ENCODE measurements at places on chromosomes 5 and 9. TPM values are rescaled to one million over a fixed set of nuclear protein-coding genes. Genes with fewer than 3 reads are reported as not detected.
A peak's percentile ranks its signal among the peaks of the same experiment; 100 is the strongest.

The ADAMTS16 gene
- total RNA-seq, result not detected

- no peak for DNase-seq
Observed at GRCh38 chr9:90141723-90142122, 500.9 kb downstream of the DIRAS2 start.

GRCh38 chr9:131575946-131576853 is 30.9 kb downstream of the PRRT1B start:
- no peak for DNase-seq

GRCh38 chr5:179203248-179203647 is 142.0 kb downstream of the ADAMTS2 start:
- DNase-seq, result no peak

DNA sequence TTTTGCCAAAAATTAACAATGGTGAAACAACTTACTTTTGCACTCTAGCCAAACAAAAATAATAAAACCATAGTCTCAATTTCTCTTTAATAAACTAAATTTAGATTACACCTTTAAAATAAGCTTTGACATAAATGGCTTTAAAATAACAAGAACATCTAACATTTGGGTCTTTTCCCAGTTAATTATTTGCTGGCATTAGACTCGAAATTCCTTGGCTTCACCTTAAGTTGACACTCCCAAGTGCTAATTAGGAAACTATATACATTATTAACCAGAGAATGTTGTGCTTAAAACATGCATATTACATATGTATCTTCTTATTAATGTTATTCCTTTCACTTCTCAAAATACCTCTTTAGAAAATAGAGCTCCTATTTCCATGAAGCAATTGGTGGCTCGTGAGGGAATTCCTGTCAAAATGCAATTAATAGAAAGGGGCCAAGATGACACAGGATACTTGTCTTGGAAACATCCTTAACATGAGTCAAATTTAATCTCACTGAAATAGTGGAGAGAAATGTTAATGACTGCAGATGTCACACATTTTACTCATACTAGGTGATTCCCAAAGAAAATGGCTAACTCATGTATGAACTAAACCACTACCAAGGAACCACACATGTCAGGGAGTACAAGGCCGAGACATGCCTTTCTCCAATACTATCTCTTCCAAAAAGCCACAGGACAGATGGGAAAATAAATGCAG is 932.9 kb upstream of the DMAC1 start:
- DNase-seq, result no peak

- DNase-seq, result no peak
Observed at GRCh38 chr5:105952875-105953274, 1717.9 kb downstream of the EFNA5 start.

GRCh38 chr5:120139039-120139438 is 325.1 kb upstream of the PRR16 start:
- DNase-seq, result no peak

- no peak for DNase-seq
Observed at GRCh38 chr5:6548756-6549285, 84.0 kb downstream of the NSUN2 start.

The FIBCD1 gene
- total RNA-seq, result 2.2 TPM

The LCN9 gene
- total RNA-seq, result not detected

- no peak for DNase-seq
Observed at GRCh38 chr9:33229359-33230114, 10.4 kb upstream of the SPINK4 start.

DNA sequence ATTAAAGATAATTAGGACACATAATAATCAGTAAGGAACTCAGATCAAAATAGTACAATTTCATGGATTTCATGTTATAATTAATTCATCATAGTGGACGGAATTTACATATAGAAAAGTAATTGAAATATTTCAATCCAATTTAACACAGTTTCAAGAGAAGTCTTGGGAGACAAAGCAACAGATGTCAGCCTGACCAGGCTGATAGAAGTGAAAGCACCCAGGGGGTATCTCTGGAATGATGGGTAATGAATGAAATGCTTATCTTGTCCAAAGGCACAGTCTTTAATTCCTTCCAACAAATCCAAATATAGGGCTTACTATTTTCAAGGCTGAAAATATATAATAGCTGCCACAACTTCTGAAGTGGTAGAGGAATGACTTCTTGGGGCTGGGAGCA is 629.3 kb upstream of the RGMB start:
- no peak for DNase-seq

DNA sequence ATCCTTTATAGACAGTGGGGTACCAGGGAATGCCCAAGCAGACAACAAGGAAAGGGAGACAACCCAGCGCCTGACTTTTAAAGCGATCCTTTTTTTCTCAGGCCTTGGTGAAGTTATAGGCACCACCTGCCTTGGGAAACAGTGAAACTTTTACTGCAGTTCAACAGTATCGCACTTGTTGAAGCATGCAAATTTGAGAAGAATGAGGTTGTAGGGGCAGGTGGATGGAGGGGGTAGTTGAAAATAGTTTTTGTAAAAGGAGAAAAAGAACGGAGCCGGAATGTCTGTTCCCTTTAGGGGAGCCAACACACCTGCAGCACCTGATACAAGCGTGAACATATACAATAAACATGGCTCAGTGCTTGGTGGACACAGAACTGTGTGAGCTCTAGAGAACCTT is 190.2 kb upstream of the NR3C1 start:
- no peak for DNase-seq

DNA sequence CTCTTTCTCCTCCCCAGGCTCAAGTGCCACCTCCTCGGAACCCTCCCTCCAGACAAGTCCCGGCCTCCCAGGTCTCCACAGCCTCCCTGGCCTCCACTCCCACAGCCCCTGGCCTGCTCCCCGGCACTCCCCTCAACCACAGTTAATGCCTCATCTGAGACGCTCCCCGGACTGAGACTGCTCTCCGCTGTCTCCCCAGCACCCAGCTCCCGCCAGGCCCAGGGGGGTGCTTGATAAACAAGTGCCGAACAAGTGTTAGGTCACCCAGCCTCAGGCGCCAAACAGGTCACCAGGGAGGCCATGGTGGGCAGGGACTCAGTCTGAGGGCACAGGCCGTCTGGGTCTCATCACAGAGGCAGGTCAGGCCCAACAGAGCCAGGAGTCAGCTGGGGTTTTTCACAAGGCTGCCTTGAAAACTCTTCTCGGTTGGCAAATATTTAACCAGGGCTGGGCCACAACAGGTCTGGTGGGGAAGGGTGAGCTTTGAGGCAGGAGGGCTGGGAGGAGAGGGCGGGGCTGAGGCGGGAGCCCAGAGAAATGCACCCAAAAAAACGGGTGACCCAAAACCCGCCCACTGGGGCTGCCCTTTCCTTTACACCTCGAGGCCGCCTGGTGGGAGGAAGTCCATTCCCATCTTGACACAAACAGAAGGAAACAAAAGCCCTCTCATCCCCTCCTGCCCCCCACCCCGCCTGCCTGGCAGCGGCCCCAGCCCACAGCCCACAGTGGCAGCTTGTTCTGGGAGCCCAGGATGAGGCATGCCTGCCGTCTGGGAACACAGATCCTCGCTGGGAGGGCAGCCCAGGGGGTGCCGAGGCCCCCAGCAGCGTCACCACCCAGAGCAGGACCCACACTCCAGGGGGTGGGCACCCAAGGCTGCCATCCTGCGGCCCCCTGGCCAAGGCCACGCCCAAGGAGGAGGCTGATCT is 66.6 kb upstream of the STXBP1 start:
- peak; percentile 85 for DNase-seq

DNA sequence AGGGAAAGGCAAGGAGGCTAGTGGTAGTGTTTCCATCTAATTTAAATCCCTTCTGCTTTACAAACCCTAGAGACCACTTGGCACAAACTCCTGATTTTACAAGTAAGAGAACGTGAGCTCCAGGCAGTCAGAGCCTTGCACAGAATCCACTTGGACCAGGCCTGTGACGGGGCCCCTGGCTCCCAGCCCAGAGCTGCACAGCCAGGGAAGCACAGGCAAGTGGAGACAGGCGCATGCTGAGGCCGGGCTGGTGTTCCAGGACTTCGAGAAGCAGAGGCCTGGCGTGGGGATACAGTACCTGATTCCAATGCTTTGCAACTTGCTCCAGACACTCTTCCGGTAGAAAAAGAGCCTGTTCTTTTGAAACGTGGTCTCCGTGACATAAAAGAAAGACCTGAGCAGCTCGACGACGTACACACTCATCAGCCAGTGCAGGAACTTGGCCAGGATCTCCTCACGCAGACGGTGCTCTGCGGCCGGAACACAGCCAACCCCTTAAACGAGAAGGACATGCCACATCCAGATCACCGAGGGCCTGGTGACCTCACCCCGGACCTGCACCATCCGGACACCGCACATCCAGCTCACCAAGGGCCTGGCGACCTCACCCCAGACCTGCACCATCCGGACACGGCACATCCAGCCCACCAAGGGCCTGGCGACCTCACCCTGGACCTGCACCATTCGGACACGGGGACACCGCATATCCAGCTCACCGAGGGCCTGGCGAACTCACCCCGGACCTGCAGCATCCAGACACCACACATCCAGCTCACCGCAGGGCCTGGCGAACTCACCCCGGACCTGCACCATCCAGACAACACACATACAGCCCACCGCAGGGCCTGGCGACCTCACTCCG is 12.5 kb downstream of the TERT start:
- peak; percentile 22 for DNase-seq

- DNase-seq, result no peak
Observed at GRCh38 chr9:91750343-91750742, 199.7 kb downstream of the ROR2 start.

DNA sequence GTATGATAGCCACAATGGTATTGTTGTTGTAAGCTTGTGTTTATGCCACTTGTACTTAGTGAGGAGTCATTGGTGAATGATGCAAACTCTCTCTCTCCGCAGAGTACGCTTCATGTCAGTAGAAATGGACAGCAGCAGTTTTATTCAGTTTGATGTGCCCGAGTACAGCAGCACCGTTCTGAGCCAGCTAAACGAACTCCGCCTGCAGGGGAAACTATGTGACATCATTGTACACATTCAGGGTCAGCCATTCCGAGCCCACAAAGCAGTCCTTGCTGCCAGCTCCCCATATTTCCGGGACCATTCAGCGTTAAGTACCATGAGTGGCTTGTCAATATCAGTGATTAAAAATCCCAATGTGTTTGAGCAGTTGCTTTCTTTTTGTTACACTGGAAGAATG is 18.8 kb downstream of the ZBTB34 start:
- no peak for DNase-seq

GRCh38 chr5:159097784-159098602 is 1.7 kb downstream of the EBF1 start:
- peak; percentile 48 for DNase-seq

- peak; percentile 80 for DNase-seq
Observed at GRCh38 chr5:150763023-150763769, 4.4 kb upstream of the DCTN4 start.

The FOXD4L4 gene
- not detected for total RNA-seq

DNA sequence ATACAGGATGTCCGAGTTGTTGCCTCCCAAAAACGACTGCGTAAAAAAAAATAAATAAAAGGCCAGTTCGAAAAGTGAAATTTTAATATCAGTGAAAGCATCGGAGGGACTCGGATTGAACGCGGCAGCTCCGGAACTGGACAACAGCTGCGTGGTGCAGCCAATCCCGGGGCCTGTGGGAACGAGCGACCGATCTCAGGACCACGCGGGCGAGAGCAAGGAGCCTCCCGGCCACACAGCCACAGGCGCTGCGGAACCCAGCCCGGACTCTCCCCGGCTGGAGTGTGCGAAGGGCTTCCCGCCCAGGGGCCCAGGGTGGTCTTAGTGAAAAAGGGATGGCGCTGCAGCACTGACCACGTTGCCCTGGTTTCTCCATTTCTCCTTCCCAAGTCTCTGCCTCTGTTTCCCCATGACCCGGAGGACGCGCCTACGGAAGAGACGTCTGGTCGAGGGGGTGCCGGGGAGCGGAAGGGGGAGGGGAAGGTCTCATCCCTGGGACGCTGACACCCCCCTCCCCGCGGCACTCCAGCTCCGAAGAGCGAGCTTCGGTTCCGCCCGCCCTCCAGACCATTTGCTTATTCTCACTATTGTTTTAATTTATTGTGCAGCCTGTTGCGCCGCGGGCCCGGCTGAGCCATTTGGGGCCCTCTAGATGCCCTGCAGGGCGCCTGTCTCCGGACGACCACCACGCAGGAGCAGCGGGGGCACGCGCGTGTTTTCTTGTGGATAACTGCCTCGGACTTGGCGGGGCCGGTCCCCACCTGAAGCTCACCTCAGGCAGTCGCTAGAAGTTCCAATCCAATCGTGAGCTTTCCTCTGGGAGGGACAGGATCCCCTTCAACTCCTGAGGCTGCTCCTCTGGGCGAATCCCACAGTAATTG is 303.0 kb downstream of the PARP8 start:
- no peak for DNase-seq

The NUTM2G gene
- not detected for total RNA-seq

- no peak for DNase-seq
Observed at GRCh38 chr9:36772449-36773403, 200.0 kb downstream of the MELK start.

DNA sequence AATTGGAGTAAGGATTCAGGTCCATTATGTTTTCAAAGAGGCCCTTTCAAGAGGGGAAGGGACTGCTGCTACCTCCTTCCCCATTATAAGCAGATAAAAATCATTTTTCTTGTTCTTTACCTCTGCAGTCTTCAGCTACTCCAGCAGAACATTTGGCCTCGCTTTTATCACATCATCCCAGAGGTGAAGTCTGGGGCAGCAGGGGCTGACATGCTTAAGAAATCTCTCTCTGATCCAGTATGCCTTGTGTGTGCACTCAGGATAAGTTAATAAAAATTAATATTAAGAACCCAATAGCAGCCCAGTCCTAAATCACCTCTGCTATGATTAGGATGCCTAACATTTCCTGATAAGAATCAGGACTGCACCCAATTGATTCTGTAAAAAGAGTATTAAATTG is 306.9 kb upstream of the NREP start:
- no peak for DNase-seq

DNA sequence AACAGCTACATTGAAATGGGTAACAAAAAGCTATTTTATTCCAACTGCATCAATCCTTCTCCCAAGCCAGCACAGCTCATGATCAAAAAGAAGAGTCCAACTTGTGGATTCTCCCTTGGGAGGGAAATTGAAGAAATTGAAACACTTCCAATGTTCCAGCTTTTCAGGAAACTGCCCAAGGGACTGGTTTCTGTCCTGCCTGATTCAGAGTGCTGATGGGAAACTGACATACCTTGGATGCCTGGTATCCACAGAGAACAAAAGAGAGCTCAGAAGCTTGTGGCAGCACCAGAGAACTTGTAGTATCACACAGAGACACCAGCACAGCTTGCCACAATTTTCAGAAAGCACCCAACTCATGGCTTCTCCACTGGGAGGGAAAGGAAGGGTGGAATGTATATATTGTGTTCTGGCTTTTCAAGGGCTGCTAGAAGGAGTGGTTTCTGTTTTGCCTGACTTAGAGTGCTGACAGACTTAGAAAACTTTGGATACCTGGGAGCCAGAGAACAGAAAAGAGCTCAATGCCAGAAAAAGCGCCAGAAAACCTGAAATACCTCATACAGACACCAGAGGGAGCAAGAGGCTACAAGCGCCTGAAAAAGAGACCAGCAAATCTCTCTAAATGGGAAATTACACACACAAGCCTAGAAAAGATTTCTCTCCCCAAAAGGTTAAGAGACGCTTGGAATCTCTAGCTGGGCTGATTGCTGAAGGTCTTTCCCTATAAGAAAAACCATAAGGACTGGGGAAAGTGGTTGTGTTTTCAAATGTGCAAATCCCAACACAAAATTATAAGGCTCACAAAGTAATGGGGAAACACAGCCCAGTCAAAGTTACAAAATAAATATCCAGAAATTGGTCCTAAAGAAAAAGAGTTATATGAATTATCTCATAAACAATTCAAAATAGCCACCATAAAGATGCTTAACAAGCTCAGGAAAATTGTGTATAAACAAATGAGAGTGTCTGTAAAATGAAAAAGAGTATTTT is 178.8 kb downstream of the SPOCK1 start:
- no peak for DNase-seq

The SPINK6 gene
- not detected for total RNA-seq

Measured in right cardiac atrium (tissue), 5 donors.